Hair follicular keratinocyte (primary cell): ENCODE measurements at places on chromosomes 4 and X. TPM values are rescaled to one million over a fixed set of nuclear protein-coding genes. Genes with fewer than 3 reads are reported as not detected.

MND1 gene
- total RNA-seq, result 7.2 and 17.0 TPM in 2 replicates

RFC1 gene
- total RNA-seq, result 27.2 and 36.5 TPM in 2 replicates

HSD17B13 gene
- not detected in 2 replicates for total RNA-seq

ZNF518B gene
- total RNA-seq, result 10.2 and 12.8 TPM in 2 replicates

ALB gene
- not detected in 2 replicates for total RNA-seq

CNGA1 gene
- 0.08 and 0.19 TPM in 2 replicates for total RNA-seq

LRP2BP gene
- 0.08 and 0.31 TPM in 2 replicates for total RNA-seq

ANAPC4 gene
- total RNA-seq, result 13.7 and 18.2 TPM in 2 replicates

GDI1 gene
- total RNA-seq, result 63.6 and 107 TPM in 2 replicates

PWWP3B gene
- total RNA-seq, result not detected in 2 replicates

STK26 gene
- 29.7 and 32.5 TPM in 2 replicates for total RNA-seq

FAM53A gene
- 2.1 and 7.7 TPM in 2 replicates for total RNA-seq

GYPA gene
- total RNA-seq, result not detected in 2 replicates

GJB1 gene
- total RNA-seq, result not detected in 2 replicates

CENPVL2 gene
- not detected in 2 replicates for total RNA-seq

PAGE2 gene
- total RNA-seq, result not detected in 2 replicates
